CD4-positive, alpha-beta T cell treated with Interleukin-10 for 1 hour (primary cell): ENCODE measurements at places on chromosomes 1 and 21.

DNA sequence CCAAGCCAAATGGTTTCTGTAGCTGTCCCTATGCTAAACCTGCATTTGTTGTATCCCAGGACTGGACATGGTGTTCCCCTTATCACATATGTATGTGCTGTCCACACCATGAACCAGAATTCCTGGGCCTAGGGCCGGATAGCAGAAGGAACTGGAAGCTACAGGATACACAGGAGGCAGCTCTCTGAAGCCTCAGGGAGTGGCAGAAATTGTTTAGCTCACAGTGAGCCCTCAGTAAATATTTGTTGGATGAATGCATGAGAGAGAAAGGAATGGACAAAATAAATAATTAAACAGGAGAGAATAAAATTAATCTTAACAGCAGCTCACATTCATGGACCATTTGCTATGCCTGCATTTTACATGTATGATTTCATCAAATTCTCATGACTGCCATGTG lies 2.1 kb downstream of the NIPAL3 start:
- no peak for DNase-seq

- DNase-seq: peak; percentile 41
These were observed 124.7 kb upstream of the KIAA0040 start for GRCh38 chr1:175317309-175317708.

DNA sequence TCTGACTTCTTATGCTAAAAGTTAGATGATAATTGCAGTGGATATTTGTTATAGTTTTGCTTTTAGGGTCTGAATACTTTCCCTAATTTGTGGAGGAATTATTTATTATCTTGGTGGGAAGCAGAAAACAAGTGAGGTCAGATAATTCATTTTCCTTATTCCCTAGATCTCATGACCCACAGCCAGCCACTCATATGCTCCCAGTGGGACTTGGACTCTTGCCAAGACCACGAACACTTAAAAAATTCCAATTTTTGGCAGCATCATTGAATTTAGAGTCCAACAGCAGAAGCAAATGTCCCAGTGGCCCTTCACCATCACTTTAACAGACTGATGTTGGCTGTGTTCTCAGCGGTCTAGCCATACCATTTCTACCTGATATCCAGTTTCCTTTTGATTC lies 204.2 kb downstream of the HMCN1 start:
- DNase-seq: no peak

GRCh38 chr21:39208624-39209333 lies 25.5 kb upstream of the PSMG1 start:
- no peak for DNase-seq
